Activated naive CD8-positive, alpha-beta T cell treated with anti-CD3 and anti-CD28 coated beads for 36 hours (primary cell): ENCODE measurements at places on chromosomes 5 and 9. TPM values are rescaled to one million over a fixed set of nuclear protein-coding genes. Genes with fewer than 3 reads are reported as not detected.

GRCh38 chr9:93111371-93112115 lies 15.5 kb downstream of the CARD19 start:
- no peak for DNase-seq
- H3K4me1 ChIP-seq: peaks cover 31% of the 10 kb centered on the region
- H3K4me3 ChIP-seq: no peak overlapping the region

- H3K27ac ChIP-seq: peak overlapping the region; percentile 67
- no peaks in the 10 kb centered on the region for H3K36me3 ChIP-seq
- H3K27me3 ChIP-seq: peaks cover 3% of the 10 kb centered on the region
- H3K4me3 ChIP-seq: peak overlapping the region; percentile 32
- DNase-seq: peak; percentile 67
These were observed 116.0 kb downstream of the TENT4A start for GRCh38 chr5:6829150-6829784.

STX17 gene
- total RNA-seq: 27.4 TPM

DNA sequence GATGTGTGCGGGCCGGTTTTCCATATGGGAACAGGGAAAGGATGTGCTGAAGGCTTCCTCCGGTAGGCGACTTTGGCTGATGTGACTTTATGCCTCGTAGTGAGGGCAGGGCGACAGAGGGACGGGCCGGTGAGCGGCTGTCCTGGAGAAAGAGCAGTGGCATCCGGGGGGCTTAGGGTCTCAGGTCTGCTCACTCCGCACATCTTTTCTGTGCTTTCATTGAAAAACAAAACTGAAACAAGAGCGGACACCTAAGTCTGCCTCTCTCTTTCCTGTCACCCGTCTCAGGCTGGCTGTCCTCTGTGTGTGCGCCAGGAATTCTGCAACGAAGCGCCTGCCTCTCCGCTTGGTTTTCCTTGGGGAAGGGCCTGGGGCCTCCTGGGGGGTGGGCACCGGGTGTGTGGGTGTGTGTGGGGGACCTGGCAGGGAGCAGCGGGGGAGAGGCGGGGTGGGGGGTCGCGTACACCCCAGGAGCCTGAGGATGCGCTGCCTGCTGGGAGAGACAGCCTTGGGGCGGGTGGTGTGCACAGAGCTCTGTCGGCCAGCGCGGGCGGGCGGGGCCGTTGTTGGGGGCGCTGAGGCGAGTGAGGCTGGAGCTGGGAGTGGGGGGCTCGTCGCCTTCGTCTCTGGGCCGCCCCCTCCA lies 580 bp upstream of the PRRX2 start:
- no peaks in the 10 kb centered on the region for H3K4me1 ChIP-seq
- peaks cover 32% of the 10 kb centered on the region for H3K27me3 ChIP-seq
- peak overlapping the region; percentile 63 for H3K4me3 ChIP-seq

GRCh38 chr5:150554857-150555256 lies 46.9 kb downstream of the NDST1 start:
- H3K4me3 ChIP-seq: no peak overlapping the region
- no peak overlapping the region for H3K27ac ChIP-seq
- H3K27me3 ChIP-seq: no peaks in the 10 kb centered on the region
- DNase-seq: no peak
- H3K4me1 ChIP-seq: no peaks in the 10 kb centered on the region

IL3 gene
- total RNA-seq: 0.49 TPM

GRCh38 chr9:19185191-19185590 lies 45.3 kb upstream of the DENND4C start:
- no peak for DNase-seq
- H3K36me3 ChIP-seq: no peaks in the 10 kb centered on the region
- no peaks in the 10 kb centered on the region for H3K27me3 ChIP-seq
- peaks cover 22% of the 10 kb centered on the region for H3K4me1 ChIP-seq
- no peak overlapping the region for H3K4me3 ChIP-seq

DNA sequence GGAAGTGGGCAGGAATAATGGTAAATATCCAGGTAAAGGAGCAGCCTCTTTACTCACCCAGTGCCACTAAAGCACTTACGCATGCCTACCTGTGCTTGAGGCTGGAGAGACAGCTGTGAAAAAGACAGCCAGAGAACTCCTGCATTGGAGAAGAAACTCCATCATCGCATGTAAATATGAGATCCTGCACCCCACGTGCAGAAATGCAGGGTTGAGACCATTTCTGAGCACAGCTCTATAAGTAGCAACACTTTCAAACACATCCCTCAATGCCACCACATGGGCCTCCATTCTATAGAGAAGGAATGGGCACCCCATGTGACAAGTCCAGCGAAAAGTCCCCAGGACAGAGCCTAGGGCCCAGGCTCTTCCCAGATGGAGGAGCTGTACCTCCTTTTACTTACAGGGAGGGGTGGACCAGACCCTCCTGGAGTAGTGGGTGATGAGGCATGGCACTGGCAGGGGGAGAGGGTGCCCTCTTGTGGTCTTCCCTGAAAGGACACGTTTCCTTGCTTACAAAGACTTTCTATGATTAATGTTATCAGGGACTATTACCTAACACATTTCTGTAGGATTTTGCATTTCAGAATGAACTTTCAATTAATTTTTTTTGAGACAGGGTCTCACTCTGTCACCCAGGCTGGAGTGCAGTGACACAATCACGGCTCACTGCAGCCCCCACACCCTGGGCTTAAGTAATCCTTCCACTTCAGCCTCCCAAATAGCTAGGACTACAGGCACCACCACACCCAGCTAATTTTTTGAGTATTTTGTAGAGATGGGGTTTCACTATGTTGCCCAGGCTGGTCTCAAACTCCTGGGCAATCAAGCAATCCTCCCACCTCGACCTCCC lies 55.3 kb upstream of the IL17B start:
- DNase-seq: peak; percentile 44
- H3K4me1 ChIP-seq: peaks cover 5% of the 10 kb centered on the region
- H3K36me3 ChIP-seq: no peaks in the 10 kb centered on the region
- no peak overlapping the region for H3K27ac ChIP-seq
- no peak overlapping the region for H3K4me3 ChIP-seq
- H3K27me3 ChIP-seq: peaks cover 4% of the 10 kb centered on the region

DNA sequence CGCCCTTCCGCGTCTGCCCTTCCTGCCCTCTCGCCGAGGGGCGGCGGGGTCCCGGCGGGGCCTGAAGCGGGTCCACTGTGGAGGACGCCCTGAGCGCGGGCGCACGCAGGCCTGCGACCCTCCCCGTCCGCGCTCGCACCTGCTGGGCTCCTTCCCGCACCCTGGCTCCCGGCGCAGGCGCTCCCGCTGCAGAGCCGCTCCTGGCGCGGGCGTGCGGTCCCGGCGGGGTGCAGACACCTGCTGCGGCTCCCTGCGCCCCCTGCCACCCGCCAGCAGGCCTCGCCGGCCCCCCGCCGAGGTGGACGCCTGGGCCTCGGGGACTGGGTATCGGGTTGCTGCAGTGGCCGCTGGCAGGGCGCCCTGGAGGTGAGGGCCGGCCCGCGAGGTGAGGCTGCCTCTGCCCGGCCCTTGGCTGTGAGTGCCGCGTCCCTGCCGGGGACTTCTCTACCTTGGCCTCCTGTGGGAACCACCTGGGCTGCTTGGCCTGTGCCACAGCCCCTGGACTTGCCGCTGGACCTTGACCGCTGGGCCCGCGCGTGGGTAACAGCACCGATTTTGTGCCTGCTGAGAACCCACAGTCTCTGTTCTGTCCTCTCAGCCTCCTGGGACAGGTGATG lies 627 bp downstream of the ARRDC1 start:
- H3K4me1 ChIP-seq: peaks cover 14% of the 10 kb centered on the region
- no peak overlapping the region for H3K27ac ChIP-seq
- H3K36me3 ChIP-seq: no peaks in the 10 kb centered on the region
- peak overlapping the region; percentile 81 for H3K4me3 ChIP-seq
- no peaks in the 10 kb centered on the region for H3K27me3 ChIP-seq

- H3K27me3 ChIP-seq: no peaks in the 10 kb centered on the region
- no peak overlapping the region for H3K4me3 ChIP-seq
- H3K27ac ChIP-seq: no peak overlapping the region
- H3K4me1 ChIP-seq: no peaks in the 10 kb centered on the region
- DNase-seq: no peak
These were observed 11.7 kb downstream of the MPDZ start for GRCh38 chr9:13267743-13268142.

HOMER1 gene
- total RNA-seq: 12.8 TPM

MSX2 gene
- total RNA-seq: not detected

GRCh38 chr9:85484235-85484634 lies 257.5 kb downstream of the AGTPBP1 start:
- no peak overlapping the region for H3K27ac ChIP-seq
- H3K4me1 ChIP-seq: no peaks in the 10 kb centered on the region
- no peak overlapping the region for H3K4me3 ChIP-seq

GRCh38 chr9:114560956-114561355 lies 26.6 kb upstream of the ATP6V1G1 start:
- no peaks in the 10 kb centered on the region for H3K36me3 ChIP-seq
- DNase-seq: no peak
- H3K4me3 ChIP-seq: no peak overlapping the region
- H3K4me1 ChIP-seq: no peaks in the 10 kb centered on the region
- H3K27me3 ChIP-seq: no peaks in the 10 kb centered on the region

MOB3B gene
- 1.3 TPM for total RNA-seq

GRCh38 chr5:138981131-138981530 lies 106.0 kb upstream of the LRRTM2 start:
- no peak overlapping the region for H3K27ac ChIP-seq
- H3K4me3 ChIP-seq: no peak overlapping the region
- H3K36me3 ChIP-seq: peaks cover 4% of the 10 kb centered on the region
- H3K4me1 ChIP-seq: peaks cover 33% of the 10 kb centered on the region
